SJSA1 (cell line): ENCODE measurements at places on chromosomes 1 and 21. TPM values are rescaled to one million over a fixed set of nuclear protein-coding genes. Genes with fewer than 3 reads are reported as not detected.

GRCh38 chr1:45103534-45103933 is 91.5 kb downstream of the UROD start:
- no peak for DNase-seq

DNA sequence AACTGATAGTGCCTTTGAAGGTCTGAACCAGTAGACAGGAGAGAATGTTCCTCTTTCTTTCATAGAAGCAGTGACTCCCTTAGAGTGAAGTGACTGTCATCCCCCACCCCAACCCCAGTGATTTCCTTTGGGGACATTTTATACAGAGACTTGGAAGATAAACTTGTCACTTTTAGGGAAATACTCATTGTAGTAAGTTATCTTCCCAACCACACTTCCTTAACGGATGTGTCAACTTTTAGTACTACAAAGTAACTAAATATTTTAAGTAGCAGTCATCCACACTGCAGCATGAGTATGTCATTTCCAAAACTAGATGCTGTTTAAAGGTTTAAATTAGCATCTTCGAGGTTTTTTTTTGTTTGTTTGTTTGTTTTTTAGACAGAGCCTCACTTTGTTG is 13.7 kb downstream of the LRRC8B start:
- no peak for DNase-seq

DNA sequence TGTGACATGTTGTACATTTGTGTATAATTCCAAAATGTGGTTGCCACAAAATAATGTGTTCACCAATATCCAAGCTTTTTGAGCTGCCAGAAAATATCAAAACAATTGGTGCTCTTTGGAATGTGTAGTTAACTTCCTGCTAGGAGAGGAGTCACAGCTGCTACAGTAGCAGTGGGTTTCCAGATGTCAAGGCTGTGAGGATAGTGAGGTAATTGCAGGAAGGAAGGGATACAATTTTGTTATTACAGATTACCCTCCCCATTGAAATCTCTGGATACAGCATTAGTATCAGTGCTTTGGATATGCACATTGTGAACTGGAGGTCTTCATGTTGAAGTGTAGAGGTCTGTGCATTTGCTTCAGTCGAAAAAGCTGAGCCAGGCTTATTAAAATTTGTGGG is 253.2 kb downstream of the PTPRC start:
- DNase-seq, result peak; percentile 50

- DNase-seq, result peak; percentile 59
These were observed 36.6 kb downstream of the RABIF start for GRCh38 chr1:202852163-202852904.

DNA sequence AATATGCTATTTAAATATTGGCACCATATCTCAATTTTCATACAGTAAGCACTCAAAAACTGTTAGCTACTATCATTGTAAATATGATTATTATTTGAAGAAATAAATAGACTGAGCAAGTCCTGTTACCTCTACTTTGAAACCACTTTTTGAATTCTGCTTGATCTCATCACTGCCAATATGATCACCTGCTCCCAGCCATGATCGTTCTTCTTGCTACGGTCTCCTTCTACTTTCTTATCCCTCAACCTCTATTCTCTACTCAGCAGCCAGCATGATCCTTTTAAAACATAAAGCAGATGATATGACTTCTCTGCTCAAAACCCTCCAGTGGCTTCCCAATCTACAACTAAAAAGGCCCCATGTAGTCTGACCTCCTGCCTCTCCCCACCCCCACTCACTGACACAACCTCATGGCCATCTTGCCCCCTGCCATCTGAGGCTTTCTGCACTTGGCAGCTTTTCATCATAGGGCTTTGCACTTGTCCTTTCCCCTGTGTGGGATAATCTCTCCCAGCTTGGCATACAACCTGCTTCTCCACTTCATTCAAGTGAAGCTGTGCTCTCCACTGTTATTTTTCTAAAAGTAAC is 27.2 kb downstream of the CD34 start:
- no peak for DNase-seq

HPCAL4 gene
- total RNA-seq, result 0.06 and 0.13 TPM in 2 replicates

GRCh38 chr21:45531393-45532215 is 10.6 kb downstream of the SLC19A1 start:
- DNase-seq, result no peak

ATP6V1G3 gene
- not detected in 2 replicates for total RNA-seq

SH3BP5L gene
- total RNA-seq, result 26.1 and 34.1 TPM in 2 replicates

- no peak for DNase-seq
These were observed 12.4 kb upstream of the COL18A1 start for GRCh38 chr21:45392573-45392971.

EPHA10 gene
- not detected in 2 replicates for total RNA-seq
